ENCODE measurements at places on chromosomes 2 and 18.

DNA sequence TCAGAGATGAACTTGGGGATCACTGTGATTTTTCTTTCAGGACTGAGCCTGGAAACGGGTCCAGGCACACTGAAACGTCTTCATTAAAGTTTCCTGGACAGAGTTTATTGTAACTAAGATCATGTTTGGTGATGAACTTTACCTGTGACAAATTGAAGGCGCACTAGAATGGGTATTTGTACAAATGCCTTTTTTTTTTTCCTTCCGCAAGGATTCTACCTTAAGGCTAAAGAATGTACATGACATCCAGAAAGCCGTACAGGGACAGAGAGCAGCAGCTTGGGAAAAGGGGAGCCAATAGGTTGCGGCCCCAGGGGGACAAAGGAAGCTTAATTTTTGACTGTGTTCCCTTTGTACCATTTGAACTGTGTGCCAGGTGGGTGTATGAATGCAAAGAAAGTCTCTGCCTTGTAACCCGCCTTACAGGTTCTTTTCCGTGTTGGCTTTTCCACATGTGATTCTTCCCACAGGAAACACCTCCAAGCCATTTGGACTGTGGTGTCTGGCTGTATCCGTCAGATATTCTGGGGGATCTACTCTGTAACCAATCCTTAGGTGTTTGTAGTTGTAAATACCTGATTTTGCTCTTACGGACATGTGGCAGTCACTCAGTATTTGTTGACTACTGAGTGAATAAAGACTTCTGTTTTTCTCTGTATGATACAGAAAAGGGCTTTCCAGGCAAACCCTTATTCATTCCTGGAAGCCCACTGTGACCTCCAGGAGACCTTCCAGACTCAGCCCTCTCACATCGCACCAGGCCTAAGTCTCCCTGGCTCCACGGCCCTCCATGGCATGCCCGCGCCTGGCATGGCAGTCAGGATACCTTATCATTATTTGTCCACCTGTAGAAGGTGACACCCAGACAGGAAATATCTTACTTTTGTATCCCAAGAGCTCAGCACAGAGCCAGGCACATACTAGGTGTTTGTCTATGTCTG is 1.1 kb downstream of the LRRFIP1 start:
- DNase-seq, result no peak

- no peak for DNase-seq
Measured at GRCh38 chr18:34159691-34160185, 65.0 kb downstream of the NOL4 start.

DNA sequence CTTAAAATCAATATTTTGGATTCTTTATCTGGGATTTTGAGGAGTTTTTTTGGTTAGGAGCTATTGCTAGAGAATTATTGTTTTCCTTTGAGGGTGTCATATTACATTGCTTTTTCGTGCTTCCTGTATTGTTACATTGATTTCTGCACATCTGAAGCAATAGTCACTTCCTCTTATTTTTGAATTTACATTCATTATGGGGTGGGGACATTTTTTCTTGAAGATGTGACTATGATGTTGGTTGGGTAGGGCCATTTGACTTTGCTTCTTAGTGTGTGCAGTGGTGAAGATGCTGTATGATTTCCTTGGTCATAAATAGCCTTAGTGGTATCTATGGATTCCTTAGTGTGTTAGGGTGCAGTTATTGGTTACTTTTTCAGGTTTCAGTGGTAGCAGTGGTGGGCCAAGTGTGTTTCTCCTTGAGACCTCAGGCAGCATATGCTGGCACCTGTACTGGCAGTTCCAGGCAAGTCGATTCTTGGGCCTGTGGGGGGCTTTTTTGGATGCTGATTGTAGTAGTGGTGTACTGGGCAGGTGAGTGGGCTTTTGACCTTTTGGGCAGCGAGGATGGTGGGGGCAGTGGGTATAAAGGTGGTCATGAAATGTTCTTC is 61.8 kb downstream of the ARHGAP25 start:
- DNase-seq, result no peak

- DNase-seq, result no peak
Measured at GRCh38 chr2:692767-693166, 15.6 kb upstream of the TMEM18 start.

DNA sequence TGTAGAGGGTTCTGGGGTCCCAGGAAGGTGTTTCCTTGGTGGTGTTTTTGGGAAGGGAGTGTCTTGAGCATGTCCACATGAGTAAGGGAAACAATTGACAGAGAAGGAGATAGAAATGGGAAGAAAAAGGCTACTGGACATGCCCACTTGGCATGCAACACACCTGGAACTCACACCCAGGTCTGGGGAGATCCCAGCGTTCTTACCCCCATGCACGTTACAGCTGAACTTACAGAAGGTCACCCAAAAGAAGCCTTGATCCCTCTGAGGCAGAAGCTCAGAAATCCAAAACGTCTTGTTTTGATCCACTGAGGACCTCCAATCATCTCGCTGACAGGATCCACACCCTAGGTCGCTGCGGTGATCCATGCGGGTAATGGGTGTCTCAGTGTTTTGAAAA is 142.0 kb downstream of the ZNF516 start:
- no peak for DNase-seq

DNA sequence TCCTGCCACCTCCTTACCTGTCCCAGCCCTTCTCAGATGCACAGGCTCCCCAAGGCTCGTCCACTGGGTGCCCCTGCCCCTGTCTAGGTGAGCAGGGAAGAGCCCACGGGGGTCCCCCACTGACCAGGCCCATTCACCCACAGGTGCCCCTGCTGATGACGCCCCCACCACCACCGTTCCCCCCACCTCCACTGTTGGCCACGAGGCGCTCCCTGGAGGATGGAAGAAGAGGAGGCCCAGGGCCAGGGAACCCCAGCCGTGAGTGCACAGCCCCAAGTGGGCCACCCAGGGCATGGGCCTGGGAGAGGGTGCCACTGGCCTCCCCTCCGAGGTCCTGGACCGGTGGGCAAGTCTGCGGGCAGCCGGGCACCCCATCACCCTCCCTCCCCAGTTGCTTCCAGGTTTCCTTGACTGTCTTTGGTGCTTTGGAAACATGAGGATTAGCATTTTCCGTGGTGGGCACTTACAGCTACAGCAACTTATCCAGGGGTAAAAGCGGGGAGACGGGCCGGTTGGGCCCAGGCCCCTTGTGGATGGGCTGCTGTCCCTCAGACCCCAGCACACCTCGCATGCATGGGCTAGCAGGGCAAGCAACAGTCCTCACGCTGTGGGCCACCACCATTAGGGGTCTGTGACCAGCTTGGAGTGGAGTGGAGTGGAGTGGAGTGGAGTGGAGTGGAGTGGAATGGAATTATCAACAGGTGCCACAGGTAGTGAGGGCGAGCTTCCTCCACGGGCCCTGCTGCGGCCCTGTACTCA is 13.2 kb upstream of the KLHL30 start:
- DNase-seq, result no peak

- DNase-seq, result no peak
Measured at GRCh38 chr2:220835583-220835982, 736.5 kb downstream of the EPHA4 start.

DNA sequence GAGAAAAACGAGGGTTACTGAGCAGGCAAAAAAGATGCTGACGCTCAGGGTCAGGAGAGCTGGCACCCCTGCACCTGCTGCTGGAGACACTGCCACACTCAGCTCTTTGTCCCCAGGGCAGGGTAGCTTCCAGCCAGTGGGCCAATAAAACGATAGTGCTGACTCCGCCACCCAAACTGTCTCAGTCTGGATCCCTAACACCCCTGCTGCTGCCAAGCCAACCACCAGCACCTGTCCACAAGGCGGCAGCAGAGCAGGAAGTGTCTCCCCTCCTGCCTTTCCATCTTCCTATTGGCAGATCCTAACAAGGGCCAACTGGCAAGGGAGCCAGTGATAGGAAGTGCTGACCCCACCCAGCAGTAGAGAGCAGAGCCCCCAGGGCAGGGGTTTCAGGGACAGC is 531.5 kb upstream of the SALL3 start:
- DNase-seq, result no peak

DNA sequence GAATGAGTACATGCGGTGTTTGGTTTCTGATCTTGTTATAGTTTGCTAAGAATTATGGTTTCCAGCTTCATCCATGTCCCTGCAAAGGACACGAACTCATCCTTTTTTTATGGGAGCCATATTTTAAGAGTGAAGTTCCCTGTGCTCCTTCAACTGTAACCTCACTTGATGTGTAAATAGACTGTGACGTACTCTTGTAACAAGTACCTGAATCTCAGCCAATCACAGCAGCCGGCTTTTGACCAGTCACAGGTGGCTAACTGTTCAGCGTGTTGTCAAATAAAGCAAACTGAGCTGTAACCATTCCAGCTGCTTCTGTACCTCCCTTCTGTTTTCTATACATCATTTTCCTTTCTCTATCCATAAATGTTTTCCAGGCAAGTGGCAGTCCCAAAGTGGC is 774.3 kb upstream of the HS6ST1 start:
- DNase-seq, result no peak

Data from stimulated activated CD8-positive, alpha-beta memory T cell treated with anti-CD3 and anti-CD28 coated beads, Interleukin-4, amount 100 ng/mL, for 48 hours (primary cell).